ENCODE measurements at places on chromosomes 16 and 17.
A peak's percentile ranks its signal among the peaks of the same experiment; 100 is the strongest.

GRCh38 chr17:76438906-76439305, 14.0 kb downstream of the UBE2O start:
- no peak for DNase-seq
- H3K27me3 ChIP-seq, result no peaks in the 10 kb centered on the region
- no peaks in the 10 kb centered on the region for H3K36me3 ChIP-seq
- H3K27ac ChIP-seq, result no peak overlapping the region
- H3K4me1 ChIP-seq, result no peaks in the 10 kb centered on the region

GRCh38 chr16:85245307-85246172, 133.3 kb upstream of the CIBAR2 start:
- H3K4me1 ChIP-seq, result peaks cover 2% of the 10 kb centered on the region
- H3K4me3 ChIP-seq, result no peak overlapping the region
- no peaks in the 10 kb centered on the region for H3K36me3 ChIP-seq
- no peak overlapping the region for H3K27ac ChIP-seq

GRCh38 chr16:81492965-81493754, 48.6 kb downstream of the CMIP start:
- peaks cover 3% of the 10 kb centered on the region for H3K4me1 ChIP-seq
- DNase-seq, result no peak
- H3K27ac ChIP-seq, result no peak overlapping the region
- no peak overlapping the region for H3K4me3 ChIP-seq
- no peaks in the 10 kb centered on the region for H3K36me3 ChIP-seq

DNA sequence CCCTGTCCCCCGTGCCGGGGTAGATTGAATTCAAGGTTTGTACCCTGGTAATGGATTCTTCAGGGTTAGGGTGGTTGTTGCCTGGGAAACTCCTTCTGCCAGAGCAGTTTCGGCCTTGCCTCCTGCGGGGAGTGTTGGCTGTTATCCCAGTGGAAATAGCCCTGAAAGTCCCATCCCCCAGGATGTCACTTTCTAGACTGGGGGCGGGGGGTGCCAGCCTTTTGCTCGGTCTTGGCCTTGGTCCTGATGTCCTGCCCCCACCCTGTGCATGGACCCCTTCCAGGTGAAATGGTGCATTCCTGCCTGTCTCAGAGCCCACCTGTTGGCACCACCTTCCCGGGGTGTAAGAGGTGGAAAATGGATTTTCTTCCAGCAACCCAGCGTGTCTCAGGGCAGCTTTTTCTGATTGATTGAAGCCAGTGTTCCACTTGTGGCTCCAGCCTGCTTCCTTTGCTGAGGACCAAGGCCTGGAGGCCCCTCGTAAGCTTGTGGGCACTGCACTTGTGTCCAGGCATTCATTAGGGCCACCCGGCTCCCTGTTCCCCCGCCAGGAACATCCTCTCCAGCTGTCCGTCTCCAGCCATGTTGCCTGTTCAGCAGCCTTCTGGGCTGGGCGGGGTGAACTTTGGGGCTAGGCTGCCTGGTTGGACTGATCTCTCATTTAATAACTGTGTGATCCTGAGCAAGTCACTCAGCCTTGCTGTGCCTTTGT, 25.6 kb downstream of the MGAT5B start:
- H3K4me3 ChIP-seq, result no peak overlapping the region
- H3K36me3 ChIP-seq, result no peaks in the 10 kb centered on the region
- no peak for DNase-seq
- H3K27me3 ChIP-seq, result no peaks in the 10 kb centered on the region

GRCh38 chr17:21119247-21119918, 7.4 kb upstream of the DHRS7B start:
- peaks cover 2% of the 10 kb centered on the region for H3K27me3 ChIP-seq
- H3K36me3 ChIP-seq, result no peaks in the 10 kb centered on the region
- no peaks in the 10 kb centered on the region for H3K4me1 ChIP-seq
- peak; percentile 50 for DNase-seq

GRCh38 chr17:78278139-78278741, 46.8 kb downstream of the TMEM235 start:
- H3K27me3 ChIP-seq, result no peaks in the 10 kb centered on the region
- H3K4me1 ChIP-seq, result no peaks in the 10 kb centered on the region
- no peak overlapping the region for H3K27ac ChIP-seq
- no peaks in the 10 kb centered on the region for H3K36me3 ChIP-seq
- H3K4me3 ChIP-seq, result no peak overlapping the region

DNA sequence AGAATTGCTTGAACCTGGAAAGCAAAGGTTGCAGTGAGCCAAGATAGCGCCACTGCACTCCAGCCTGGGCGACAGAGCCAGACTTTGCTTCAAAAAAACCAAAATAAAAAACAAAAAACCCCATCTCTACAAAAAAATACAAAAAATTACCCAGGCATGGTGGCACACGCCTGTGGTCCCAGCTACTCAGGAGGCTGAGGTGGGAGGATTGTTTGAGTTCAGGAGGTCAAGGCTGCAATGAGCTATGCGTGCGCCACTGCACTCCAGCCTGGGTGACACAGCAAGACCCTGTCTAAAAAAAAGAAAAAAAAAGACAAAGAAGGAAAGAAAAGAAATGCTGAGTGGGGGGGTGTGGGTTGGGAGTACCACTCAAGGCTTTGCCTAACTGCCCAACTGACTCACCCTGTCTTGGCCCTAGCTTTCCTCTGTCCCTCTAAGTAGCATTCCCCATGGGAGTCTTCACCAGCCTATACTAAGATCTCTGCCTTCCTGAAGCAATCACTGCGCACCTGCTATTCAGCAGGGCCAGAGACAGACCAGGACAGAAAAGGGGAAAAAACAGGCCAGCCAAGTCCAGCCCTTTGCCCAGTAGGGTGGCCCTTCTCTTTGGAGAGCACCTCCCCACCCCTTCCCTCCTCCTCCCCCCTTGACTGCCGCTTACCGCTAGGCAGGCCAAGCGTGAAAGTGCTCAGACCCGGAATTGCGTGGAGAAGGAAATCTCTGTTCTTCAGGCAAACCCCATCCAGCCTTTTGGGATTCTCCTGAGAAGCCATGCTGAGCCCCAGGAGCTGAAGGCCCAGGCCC, 45.8 kb downstream of the RTN4RL1 start:
- no peaks in the 10 kb centered on the region for H3K36me3 ChIP-seq
- no peak overlapping the region for H3K4me3 ChIP-seq
- H3K27ac ChIP-seq, result no peak overlapping the region
- DNase-seq, result no peak
- H3K27me3 ChIP-seq, result peaks cover 23% of the 10 kb centered on the region

DNA sequence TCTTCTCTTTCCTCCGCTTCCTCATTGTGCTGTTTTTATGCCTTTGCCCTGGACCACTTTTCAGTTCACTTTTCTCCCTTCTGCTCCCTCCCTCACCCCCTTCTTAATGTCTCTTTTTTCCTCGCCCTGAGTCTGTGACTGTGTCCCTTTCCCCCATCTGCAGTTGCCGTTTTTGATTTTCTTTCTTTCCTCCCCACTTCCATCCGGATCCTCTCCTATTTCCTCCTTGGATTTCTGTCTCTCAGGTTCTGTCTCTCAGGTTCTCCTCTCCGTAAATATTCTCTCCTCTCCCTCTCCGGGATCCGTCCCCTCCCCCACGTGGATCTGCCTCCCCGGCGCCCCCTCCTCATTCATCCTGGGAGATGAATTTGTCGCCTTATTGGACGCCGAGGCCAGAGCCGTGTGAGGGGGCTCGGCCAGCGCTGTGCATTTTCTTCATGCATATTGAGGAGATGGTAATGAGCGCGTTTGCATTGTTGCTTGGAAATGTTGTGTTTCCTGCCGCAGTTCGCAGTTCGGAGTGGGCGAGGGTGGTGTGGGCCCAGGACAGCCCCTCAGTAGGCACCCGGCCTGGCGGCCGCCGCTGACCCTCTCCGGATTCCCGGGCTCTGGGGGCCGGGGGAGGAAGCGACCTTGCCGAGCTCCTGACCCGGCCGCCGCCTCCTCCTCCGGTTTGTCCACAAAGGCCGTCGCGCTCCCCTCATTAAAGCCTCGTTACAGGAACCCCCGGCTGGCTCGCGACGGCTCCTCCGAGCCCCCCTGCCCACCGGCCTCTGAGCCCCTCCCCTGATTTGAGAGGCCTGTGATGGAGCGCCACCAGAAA, 4.5 kb upstream of the IRX3 start:
- DNase-seq, result no peak
- H3K27me3 ChIP-seq, result peaks cover 49% of the 10 kb centered on the region

- no peaks in the 10 kb centered on the region for H3K36me3 ChIP-seq
- H3K4me3 ChIP-seq, result no peak overlapping the region
- no peak overlapping the region for H3K27ac ChIP-seq
- DNase-seq, result no peak
Measured at GRCh38 chr16:23342083-23342640, 40.1 kb downstream of the SCNN1B start.

- no peaks in the 10 kb centered on the region for H3K27me3 ChIP-seq
- no peak for DNase-seq
- no peak overlapping the region for H3K4me3 ChIP-seq
Measured at GRCh38 chr16:31356566-31357323, 1.8 kb downstream of the ITGAX start.

- H3K4me1 ChIP-seq, result peaks cover 32% of the 10 kb centered on the region
- no peaks in the 10 kb centered on the region for H3K27me3 ChIP-seq
- no peak overlapping the region for H3K4me3 ChIP-seq
Measured at GRCh38 chr17:61486135-61487120, 34.2 kb downstream of the TBX4 start.

DNA sequence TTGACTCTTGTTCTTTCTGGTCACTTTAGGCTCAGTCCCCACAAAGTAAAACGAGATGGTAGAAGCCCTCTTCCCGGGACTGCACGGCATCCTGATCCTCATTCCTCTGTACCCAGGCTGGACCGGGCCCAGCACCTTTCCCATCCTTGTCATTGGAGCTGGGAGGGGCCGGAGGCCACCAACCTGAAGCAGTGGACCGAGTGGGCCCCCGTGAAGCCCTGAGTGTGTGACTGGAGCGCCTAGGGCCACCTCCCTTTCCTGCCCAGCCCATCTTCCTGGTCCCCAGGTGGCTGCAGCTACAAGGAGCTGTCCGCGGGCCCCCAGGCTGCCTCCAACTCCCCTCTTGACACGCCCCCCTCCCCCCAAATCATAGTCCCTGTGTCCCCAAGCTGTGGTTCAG, 17.1 kb upstream of the CD300A start:
- no peaks in the 10 kb centered on the region for H3K4me1 ChIP-seq
- H3K4me3 ChIP-seq, result no peak overlapping the region
- H3K36me3 ChIP-seq, result no peaks in the 10 kb centered on the region
- H3K27me3 ChIP-seq, result no peaks in the 10 kb centered on the region
- no peak overlapping the region for H3K27ac ChIP-seq
- DNase-seq, result no peak

DNA sequence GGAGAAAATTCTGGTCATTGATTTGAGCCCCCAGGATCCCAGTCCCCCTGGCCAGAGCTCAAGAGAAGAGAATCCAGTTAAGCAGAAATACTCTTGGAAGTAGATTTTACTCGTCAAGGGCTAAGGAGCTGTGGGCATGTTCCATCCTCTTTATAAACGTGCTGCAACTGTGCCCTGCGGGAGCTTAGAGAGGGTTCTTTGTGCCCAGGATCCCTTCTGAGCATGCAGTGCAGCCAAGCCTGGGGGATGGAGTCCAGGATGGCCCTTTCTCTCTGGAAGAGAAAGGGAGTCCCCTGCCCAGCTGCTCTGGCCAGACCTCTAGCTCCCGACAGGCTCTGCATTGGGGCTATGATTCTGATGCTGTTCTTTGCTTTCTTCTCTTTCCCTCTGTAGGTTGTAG, 9.5 kb upstream of the LGALS9 start:
- no peak overlapping the region for H3K4me3 ChIP-seq
- H3K27me3 ChIP-seq, result no peaks in the 10 kb centered on the region
- no peaks in the 10 kb centered on the region for H3K36me3 ChIP-seq
- DNase-seq, result no peak
- no peaks in the 10 kb centered on the region for H3K4me1 ChIP-seq

- peaks cover 8% of the 10 kb centered on the region for H3K4me1 ChIP-seq
- H3K36me3 ChIP-seq, result no peaks in the 10 kb centered on the region
- DNase-seq, result peak; percentile 33
Measured at GRCh38 chr16:4019371-4019791, 96.9 kb downstream of the ADCY9 start.

DNA sequence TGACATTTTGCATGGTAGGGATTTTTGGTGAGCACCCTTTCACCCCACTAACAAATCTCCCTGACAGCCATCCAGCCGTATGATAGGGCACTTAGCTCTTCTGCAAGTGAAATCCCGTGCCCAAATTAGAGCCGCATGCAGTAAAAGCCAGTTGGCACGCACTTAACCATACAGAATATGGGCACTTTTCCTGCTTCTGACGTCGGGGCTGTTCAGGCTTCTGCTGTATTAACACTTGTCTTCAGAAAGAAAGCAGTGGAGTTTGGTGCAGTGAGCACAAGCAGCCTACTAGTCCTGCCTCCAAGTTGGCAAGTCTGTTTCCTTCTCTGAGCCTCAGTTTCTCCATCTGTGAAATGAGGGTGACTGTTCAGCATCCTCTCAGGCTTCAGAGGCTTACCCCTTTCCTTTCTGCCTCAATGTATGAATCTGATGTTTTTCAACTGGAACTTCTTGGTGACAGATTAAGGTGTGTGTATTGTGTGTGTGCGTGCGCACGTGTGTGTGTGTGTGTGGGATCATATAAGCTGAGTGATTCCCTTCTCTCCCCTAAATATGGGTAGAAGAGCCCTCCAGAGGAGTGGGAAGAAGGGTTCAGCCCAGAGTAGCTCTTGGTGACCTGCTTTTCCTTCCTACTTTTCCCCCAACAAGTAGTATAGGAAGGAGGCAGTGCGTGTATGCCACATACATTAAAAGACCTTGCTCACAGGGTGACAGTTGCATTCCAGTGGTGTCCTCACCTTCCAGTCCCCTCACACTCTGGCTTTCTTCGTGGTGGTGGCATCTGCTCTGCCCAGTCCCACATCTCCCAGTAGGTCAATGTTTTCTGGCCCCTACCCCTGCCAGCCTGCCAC, 19.0 kb downstream of the IGF2BP1 start:
- H3K4me3 ChIP-seq, result no peak overlapping the region
- DNase-seq, result no peak
- H3K4me1 ChIP-seq, result peaks cover 6% of the 10 kb centered on the region
- H3K27ac ChIP-seq, result no peak overlapping the region
- H3K36me3 ChIP-seq, result no peaks in the 10 kb centered on the region

Data from fibroblast of lung (primary cell).